ENCODE measurements at places on chromosomes 3 and 15.
A peak's percentile ranks its signal among the peaks of the same experiment; 100 is the strongest.

DNA sequence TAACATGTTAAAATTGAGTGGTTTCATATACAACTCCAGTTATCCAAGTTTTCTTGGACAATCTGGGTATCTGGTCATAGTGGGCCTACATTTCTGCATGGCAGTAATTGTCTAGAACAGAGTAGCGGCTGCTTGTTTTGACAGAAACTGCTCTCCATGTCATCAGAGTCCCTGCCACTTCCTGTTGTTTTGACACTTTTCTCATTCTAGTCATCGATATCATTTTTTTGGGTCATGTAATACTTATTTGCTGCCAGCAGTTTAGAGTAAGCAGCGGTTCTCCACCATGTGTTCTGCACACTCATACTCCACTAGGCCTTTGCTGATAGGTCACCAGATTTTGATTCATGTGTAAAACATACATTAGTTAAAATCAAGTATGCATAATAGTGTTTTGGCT, 81.5 kb downstream of the SLC25A26 start:
- DNase-seq: peak; percentile 11

DNA sequence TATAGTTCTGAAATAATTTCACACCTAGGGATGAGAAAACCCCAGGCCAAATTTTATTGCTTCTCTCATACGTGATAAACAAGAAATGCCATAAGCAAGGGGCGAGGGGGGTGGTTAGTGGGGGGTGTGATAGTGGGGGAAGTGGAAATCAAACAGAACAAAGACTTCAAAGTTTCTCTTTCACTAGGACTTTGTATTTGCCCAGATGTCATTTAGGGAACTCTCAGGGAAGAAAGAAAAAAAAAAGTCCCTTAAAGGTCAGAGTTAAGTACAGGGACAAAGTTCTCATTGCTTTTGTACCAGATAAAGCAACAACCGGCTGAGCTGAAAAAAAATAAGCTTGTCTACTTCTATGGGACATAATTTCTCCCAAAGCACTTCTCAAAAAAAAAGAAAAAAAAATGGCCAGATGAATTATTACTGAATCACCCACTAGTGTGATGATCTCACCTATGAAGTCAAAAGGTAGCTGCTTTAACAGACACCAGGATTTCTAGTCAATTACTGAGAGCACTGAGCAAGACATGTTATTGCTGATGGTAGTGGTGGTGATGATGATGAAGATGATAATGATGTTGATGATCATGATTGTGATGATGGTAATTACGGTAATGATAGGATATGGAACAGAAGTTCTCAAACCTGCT, 56.2 kb downstream of the FHIT start:
- no peak for DNase-seq

DNA sequence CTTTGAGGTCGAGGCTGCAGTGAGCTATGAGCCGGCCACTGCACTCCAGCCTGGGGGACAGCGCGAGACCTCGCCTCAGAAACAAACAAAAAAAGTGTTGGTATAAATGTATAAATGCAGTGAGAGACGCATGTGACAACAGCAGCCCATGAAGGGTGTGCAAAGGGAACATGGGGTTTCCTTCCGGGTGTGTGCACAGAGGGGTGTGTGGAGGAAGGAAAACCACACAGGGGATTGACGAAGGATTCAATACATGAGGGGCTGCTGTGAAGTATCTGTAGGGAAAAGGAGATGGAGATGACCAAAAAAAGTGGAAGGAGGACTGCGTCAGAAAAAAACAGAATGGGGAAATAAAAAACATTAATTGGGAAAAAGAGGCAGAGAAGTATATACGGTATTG, 1.1 kb downstream of the MTFMT start:
- DNase-seq: no peak

DNA sequence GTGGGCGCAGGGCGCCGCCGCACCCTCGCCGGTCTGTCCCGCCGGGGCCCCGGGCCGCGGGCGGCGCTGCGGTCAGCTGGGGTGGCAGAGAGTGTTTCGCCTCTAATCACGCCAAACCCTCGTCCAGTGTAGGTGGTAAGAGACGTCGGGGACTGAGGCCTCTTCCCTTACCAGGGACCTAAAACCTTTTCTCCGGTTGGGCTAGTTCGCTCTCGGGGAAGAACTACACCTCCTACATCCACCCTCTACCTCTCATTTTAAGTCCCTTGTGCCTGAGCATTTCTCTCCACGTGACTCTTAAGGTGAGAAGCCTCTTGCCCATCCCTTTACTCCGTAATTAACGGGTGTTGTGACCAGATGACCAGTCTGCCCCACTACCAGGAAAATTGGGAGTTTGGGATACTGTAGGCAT, 520 bp downstream of the TMEM42 start:
- no peak for DNase-seq

GRCh38 chr15:90059208-90059985, 42.9 kb downstream of the IDH2 start:
- peak; percentile 71 for DNase-seq

GRCh38 chr3:187858041-187858440, 112.8 kb upstream of the BCL6 start:
- DNase-seq: no peak

DNA sequence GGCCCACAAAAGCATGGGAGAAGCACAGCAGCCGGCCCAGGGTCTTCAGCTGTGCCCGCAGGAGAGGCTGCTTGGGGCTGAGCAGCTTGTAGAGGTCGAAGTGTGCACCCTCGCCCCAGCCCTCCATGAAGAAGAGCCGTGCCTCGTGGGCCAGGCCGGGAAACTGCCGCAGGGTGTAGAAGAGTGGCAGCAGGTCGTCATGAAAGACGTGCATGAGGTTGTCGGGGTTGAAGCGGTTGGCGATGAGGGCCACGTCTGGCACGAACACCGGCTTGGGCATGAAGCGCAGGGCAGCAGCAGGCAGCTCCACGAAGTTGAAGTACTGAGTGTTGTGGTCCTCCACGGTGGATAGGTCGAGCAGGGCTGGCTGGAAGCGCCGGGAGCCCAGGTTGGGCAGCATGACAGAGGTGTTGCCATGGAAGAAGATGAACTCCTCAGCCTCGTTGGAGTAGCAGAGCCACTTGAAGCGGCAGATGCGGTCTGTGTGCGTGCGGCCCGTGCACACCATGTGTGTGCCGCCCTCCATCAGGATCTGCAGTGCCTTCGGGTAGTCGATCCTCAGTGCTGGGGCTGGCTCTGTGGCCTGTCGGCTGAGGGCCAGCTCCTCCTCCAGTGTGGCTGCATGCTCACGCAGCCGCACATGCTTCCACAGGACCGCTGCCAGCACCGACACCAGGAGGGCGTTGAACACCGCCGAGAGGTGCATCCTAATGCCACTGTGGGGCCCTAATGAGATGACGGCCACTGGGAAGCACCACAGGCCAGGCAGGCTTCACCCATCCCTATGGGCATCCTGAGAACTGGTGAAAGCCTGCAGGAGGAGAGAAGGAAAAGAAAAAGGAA, 24.9 kb downstream of the POMGNT2 start:
- no peak for DNase-seq
